NCI-H1436 treated with DMSO at 0.1 percent for 48 hours (cell line): ENCODE measurements at places on chromosomes 7 and 10.

GRCh38 chr10:127370601-127371000 is 174.2 kb upstream of the INSYN2A start:
- no peak for DNase-seq

DNA sequence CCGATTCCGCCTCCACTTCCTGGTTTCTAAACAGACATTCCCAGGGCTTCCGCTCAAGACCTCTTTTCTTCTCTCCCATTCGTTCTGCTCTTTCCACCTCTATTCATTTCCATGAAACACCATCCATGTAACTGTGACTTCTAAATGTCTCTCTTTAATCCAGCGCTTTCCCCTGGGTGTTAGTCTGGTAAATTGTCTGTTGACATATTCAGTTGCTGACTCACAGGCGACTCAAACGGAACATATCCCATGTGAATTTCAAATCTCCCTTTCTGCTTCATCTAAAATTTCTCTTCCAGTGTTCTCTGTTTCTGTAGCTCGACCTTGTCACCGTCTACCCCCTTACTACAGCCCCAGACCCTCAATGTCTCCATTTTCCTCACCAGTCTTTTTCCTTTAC is 119.1 kb downstream of the PFKFB3 start:
- no peak for DNase-seq

GRCh38 chr10:119113751-119114732 is 10.1 kb downstream of the DENND10 start:
- DNase-seq, result no peak

- DNase-seq, result no peak
These were observed 151.1 kb upstream of the CACNA2D1 start for GRCh38 chr7:82594665-82595064.

DNA sequence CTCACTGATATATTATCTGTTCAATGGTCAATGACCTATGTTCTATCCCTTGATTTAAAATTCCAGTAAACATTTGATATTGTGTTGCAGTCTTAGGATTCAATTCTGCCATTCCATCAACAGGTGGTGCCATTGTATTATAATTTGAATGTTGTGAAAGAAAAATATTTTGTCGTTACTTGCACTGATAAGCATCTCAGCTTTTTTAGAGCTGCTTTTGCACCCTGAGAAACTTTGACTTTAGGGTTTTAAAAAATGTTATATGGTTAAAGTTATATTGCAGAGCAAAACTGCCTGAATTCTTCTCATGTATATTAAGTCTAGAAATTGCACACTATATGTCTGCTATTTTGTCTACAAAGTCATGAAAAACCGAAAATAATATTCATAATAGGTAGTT is 18.8 kb upstream of the MINDY3 start:
- DNase-seq, result no peak

DNA sequence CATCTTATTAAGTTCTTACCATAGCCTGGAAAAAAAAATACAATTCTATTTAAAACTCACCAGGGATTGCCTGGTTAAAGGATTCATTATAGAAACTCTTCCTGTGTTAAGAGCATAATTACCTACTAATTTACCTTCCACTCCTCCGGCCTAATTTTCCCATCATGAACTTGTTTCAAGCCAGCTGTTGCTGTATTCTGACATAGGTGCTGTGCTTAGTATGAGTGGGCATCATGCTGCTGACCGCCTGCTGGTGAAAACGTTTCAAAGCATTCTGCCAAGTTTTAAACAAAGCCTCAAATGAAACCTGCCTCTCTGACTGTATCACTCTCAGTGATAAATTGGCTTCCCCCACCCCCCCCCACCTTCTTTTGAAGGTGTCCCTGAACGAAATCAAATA is 47.8 kb upstream of the KCNMA1 start:
- DNase-seq, result peak; percentile 90
